ENCODE measurements at places on chromosomes 2 and 18.

GRCh38 chr2:16744521-16744920, 78.9 kb upstream of the CYRIA start:
- DNase-seq, result no peak

- DNase-seq, result no peak
These were observed 74.8 kb downstream of the CDK15 start for GRCh38 chr2:201880993-201881611.

DNA sequence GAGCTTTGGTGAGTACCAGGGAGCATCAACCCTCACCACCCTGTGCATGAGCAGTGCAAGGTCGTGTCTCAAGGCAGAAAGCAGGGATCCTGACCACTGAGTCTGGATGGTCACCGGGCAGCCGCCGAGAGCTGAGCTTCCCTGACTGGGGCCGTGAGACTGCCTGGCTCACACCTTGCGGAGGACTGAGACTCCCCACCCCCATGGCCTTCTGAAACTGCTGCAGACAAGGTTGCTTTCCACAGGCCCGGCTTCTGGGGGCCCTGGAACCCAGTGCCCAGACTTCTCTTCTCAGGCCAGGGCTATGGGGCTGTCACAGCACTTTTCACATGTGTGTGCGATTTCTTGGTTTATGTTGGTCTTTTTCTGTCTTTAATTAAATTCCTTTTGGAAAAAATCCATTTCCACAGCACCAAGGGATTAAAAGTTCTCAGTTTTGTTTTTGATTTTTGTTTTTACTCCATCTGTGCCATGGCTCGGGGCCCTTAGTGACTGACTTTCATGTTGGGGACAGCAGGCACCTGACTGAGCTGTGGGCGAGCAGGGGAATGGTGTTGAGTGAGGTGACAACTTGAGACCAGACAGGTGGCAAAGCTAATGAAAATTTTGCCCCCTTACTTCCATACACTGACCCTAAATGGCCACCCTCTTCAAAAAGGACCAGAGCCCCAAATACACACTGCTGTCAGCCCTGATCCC, 297.9 kb downstream of the CYP26B1 start:
- no peak for DNase-seq

- no peak for DNase-seq
These were observed 12.3 kb upstream of the IL1B start for GRCh38 chr2:112848833-112849232.

DNA sequence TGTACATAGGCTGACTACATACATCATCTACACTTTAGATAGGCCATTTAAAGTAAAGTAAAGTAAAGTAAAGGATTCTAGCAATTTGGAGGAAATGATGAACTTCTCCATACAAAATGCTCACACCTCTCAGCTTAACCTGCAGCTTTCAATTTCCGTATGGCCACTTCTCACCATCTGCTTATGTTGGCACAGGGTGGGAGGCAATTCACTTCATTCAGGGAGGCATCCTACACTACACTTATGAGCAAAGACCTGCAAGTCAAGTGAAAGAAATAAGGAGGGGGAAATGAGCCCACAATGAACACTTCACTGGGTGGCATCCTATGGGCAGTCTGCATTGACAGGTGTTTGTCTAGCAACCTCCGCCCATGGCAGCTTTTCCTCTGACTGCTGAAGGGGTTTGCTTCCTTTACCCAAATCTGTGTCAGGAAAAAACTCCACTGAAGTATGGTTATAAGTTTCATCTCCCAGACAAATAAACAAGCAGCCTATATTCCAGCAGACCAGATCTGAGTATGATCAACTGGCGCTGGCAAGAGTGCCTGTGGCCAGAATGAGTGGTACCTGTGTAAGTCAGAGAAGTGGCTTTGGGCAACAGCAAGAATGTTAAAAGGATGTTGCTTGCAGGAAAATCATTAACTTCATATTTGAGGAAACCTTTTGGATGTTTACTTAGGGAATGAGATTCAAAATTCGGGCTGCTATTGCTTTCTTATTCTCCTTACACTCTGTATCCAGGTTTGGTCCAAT, 449.1 kb downstream of the TGIF1 start:
- no peak for DNase-seq

GRCh38 chr2:74507926-74508520, 528 bp upstream of the PCGF1 start:
- no peak for DNase-seq

- DNase-seq, result no peak
These were observed 29.3 kb downstream of the MERTK start for GRCh38 chr2:111927723-111928122.

GRCh38 chr2:59806486-59806885, 747.0 kb downstream of the BCL11A start:
- no peak for DNase-seq

DNA sequence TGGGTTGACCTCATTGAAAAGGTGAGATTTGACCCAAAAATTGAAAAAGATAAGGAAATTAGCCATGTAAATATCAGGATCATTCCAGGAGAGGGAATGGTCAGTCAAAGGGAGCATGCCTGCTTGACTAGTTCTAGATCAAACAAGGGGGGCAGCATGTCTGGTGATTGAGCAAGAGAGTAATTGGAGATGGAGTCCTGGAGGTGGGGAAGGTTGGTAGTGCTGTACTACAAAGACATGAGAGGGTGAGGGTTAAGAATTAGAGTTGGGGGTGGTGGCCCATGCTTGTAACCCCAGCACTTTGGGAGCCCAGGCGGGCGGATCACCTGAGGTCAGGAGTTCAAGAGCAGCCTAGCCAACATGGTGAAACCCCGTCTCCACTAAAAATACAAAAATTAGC, 2.0 kb downstream of the MRPL30 start:
- no peak for DNase-seq

GRCh38 chr2:236688563-236689392, 119.2 kb downstream of the ACKR3 start:
- no peak for DNase-seq

- DNase-seq, result no peak
These were observed 179.0 kb upstream of the SLC39A10 start for GRCh38 chr2:195477996-195478382.

GRCh38 chr2:122145856-122146255, 390.4 kb downstream of the TSN start:
- no peak for DNase-seq

DNA sequence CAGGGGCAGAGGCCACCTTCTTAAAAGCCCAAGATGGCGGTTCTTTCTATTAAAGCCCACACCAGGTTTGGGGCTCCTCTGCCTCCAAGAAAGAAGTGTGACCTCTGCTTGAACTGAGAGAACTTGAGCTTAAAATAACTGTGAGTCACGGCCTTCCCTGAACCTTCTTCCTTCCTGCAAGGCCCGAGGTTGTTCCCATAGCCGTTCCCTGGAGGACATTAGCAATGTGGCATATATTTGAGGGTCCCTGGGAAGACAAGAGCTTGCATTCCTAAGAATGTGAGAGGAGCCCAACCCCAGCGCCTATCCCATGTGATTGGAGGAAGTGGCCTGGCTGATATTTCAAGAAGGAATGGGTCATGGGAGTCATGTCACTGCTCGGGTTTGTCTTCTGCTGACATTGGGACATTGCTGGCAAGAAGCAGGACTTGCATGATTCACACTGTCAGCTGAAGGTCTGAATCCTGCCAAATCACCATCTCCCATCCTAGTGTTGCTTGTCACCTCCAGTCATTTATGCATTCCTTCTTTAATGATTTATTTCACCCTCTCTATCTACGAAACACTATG, 168.1 kb downstream of the TRIB2 start:
- DNase-seq, result no peak

- no peak for DNase-seq
These were observed 25.8 kb downstream of the SANBR start for GRCh38 chr2:61091485-61091884.

- DNase-seq, result no peak
These were observed 193.8 kb downstream of the FAM210A start for GRCh38 chr18:13532406-13533075.

GRCh38 chr2:10009811-10010781, 33.3 kb upstream of the KLF11 start:
- no peak for DNase-seq

- DNase-seq, result no peak
These were observed 78.9 kb downstream of the LIPG start for GRCh38 chr18:49640741-49641140.

GRCh38 chr18:79575891-79576685, 103.5 kb upstream of the CTDP1 start:
- no peak for DNase-seq

- DNase-seq, result no peak
These were observed 19.7 kb downstream of the IAH1 start for GRCh38 chr2:9494081-9494480.

GRCh38 chr2:124034265-124034664, 9.2 kb downstream of the CNTNAP5 start:
- no peak for DNase-seq

- DNase-seq, result no peak
These were observed 8.1 kb upstream of the MLPH start for GRCh38 chr2:237478979-237479378.

GRCh38 chr2:222842491-222843174, 18.2 kb upstream of the ACSL3 start:
- no peak for DNase-seq

DNA sequence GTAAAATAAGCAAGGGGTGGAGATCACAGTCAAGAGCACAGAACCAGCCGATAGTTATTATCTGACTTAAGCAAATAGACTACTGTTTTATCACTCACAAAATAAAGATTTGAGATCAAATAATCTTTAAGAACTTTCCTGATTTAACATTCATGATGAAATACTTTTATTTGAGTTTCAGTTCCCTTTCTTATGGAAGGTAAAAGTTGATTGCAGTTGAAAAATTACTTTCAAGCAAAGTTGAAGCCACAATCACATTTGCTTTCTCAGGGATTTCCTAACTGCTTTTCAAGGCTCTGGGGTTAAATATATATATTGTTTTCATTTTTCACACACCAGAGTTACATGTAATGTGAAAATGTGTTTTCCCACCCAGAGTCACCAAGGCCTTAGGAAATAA, 599.5 kb downstream of the KCNJ3 start:
- no peak for DNase-seq

DNA sequence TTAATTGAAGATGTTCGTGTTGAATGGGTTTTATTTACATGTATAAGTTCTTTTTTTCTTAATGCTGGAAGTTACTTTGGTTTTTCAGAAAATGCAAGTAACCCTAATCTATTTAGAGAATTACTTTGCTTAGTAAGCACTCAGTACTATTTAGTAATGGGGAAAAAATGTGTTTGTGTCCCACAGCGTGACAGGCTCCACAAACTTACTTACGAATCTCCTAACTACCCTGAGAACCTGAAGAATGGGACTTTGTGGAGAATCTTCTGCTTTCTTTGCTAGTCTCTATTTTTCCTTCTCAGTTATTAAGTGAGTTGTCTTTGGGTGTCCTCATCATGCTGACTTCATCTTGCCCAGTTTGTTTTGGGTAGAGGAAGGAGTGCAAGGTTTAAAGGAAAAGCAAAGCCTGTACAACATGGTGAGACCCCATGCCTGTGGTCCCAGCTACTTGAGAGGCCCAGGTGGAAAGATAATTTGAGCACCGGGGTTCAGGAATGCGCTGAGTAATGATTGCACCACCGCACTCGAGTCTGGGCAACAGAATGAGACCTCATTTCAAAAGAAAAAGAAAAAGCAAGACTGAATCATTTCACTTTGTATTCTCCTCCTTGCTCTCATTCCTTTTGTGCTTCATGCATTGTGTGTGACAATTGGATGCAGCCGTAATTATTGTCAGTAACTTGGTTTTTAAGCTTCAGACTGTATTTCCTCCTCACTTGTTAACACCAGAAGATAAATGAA, 10.2 kb downstream of the NEDD4L start:
- no peak for DNase-seq

DNA sequence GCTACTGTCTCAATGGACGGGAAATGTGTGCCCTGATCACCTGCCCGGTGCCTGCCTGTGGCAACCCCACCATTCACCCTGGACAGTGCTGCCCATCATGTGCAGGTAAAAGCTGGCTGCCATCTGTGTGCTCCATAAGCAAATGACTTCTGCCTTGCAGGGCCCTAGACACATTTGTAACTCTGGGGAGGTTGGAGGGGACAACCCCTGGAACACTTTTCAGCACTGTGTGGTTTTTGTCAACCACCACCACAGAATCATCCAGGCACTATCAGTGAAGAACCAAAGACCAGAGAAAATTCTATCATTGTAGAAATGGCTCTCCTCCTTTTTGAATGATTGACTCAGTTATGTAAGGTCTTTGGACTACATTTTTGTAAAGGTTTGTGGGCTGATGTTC, 84.3 kb downstream of the FEZ2 start:
- no peak for DNase-seq

- no peak for DNase-seq
These were observed 71.9 kb downstream of the RNF152 start for GRCh38 chr18:61820882-61821281.

GRCh38 chr2:10438688-10439087, 9.4 kb downstream of the ODC1 start:
- DNase-seq, result no peak

GRCh38 chr18:7657050-7657449, 89.9 kb downstream of the PTPRM start:
- DNase-seq, result no peak

DNA sequence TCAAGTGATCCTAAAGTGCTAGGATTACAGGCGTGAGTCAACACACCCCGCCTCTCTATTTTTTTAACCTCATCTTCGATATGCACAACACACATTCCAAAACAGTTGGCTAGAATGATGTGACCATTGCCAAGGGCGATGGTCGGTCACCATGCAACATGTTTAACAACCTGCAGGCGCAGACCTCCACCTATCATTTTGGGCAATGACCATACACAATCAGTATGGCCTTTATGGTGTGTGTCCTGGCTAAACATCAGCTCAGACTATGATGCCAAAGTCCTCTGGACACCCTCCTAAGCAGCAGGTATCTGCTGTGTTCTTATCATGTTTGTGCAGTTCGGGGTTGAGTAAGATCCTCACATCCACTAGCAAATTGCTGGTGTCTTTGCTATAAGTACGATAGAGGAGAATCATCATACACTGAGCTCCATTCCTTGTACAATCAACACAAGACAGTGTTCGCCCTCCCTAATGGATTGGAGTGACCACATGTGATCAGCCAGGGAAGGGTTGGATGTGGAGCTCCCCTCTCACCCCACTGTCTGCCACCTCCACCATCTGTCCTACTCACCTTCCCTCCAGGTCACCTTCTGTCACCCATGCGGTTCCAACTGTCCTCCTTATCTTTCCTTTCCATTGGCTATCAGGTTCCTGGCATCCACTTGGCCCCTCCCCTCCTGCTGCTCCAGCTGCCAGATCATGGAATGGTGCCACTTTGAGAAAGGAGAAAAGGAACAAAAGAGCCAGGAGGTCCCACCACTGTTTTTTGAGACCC, 7.9 kb upstream of the RNF152 start:
- no peak for DNase-seq
